ENCODE measurements at places on chromosomes 3 and 15.

DNA sequence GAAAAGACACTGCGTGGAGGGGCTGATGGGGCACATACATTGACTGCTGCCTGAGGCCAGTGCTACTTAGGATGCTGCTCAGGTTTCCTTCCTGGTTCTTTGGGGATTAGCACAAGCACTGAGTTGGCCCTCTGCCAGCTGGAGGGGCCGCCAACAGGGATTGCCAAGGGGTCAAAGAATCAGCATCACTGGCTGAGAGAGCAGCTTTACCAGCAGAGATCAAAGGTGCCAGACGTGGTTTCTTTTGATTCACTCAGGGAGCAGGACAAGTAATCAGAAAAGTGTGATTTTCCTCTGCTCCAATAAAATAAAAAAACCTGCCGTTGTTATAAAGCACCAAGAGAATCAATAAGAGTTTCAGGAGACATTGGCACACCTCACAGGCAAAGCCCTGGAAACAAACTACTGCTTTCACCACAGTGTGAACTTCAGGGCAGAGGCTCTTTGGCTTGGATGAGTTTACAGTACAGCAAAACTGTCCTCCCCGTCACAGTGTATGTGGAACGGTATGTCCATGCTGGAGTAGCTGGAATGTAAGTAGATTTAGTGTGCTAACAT lies 45.8 kb upstream of the FSIP1 start:
- no peak for DNase-seq

DNA sequence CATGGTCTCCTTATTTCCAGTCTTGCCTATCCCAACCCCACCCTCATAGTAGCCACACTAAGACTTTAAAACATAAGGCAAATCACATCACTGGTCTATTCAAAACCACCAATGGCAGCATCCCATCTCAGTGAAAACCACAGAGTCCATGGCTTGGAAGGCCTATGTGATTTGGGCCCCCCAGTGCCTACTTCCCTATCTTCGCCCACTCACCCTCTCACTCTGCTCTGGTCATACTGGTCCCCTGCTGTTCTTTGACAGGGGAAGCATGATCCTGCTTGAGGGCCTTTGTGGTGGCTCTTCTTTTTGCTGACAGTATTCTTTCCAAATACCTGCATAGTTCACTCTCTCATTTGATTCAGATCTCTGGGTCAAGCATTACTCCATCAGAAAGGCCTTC lies 3.3 kb downstream of the GTF2A2 start:
- no peak for DNase-seq

DNA sequence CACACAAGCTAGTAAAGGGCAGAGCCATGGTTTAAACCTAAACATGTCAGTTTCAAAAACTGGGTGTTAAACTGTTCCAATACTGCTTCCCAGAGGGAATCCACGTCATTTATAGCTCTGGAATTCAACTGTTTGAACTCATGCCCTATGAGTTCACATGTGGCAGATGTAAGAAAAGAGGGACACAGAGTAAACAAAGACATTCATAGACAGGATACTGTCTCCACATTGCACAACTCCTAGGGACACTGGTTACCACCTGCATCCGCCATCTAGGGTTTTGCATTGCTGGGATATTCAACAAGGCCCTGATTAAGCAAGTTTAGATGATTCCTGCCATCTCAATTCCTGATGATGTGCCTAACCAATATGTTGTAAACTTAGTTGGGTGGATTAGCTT lies 134.1 kb upstream of the COL8A1 start:
- DNase-seq = no peak

DNA sequence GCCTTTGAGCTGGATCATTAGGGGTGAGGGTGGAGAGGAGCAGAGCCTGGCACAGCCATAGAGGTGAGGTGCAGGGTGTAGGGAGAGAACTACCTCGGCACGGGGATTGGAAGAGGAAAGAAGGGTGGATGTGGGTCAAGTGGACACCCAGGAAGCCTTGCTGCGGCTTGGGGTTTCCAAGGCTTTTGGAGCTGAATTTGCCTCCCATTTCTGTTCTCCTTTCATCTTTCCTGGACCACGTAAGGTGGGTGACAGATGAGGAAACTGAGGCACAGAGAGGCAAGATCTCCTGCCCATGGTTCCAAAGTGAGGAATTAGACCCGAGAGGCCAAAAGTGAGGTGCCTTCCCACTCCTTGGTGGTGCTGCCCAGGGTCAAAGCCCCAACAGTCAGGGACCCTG lies 35.4 kb upstream of the SFMBT1 start:
- no peak for DNase-seq

- DNase-seq = no peak
Observed at GRCh38 chr3:68787106-68787626, 145.2 kb downstream of the TAFA4 start.

- DNase-seq = no peak
Observed at GRCh38 chr3:28018925-28019718, 222.3 kb upstream of the CMC1 start.

- DNase-seq = no peak
Observed at GRCh38 chr3:32414522-32415202, 23.0 kb downstream of the CMTM7 start.

DNA sequence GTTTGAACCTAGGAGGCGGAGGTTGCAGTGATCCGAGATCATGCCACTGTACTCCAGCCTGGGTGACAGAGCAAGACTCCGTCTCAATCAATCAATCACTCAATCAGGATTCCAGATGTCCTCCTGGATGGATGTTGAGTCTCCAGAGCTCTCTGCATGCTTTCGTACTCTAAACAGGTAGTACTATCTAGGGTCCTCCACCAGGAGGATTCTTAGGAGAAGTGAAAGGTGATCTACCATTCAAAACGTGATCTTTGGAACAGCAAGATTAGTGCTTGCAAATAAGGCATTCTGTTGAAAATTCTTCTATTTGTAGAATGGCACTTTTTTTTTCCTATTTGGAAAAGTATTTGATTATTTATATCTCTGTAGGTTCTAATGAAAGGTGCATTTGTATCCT lies 34.3 kb downstream of the CNOT10 start:
- DNase-seq = no peak

- DNase-seq = no peak
Observed at GRCh38 chr3:166837535-166837934, 542.6 kb downstream of the ZBBX start.

- no peak for DNase-seq
Observed at GRCh38 chr15:91132079-91132478, 32.0 kb downstream of the SV2B start.

GRCh38 chr15:83656192-83656591 lies 2.3 kb downstream of the ADAMTSL3 start:
- no peak for DNase-seq

GRCh38 chr15:99149366-99149765 lies 44.5 kb downstream of the SYNM start:
- DNase-seq = no peak

DNA sequence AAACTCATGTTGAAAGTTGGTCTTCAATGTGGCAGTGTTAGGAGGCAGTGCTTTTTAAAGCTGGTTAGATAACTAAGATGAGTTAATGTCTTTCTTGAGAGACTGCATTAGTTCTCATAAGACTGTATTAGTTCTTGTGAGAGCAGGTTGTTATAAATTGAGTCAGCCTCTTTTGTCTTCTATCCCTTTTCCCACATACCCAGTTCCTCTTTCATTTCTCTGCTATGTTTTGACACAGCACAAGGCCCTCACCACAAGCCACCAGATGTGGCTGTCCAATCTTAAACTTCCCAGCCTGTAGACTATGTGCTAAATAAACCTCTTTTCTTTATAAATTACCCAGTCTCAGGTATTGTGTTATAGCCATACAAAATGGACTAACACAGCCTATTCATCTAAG lies 94.6 kb upstream of the SNTN start:
- no peak for DNase-seq

GRCh38 chr3:124395162-124395561 lies 335.1 kb upstream of the UMPS start:
- DNase-seq = no peak

DNA sequence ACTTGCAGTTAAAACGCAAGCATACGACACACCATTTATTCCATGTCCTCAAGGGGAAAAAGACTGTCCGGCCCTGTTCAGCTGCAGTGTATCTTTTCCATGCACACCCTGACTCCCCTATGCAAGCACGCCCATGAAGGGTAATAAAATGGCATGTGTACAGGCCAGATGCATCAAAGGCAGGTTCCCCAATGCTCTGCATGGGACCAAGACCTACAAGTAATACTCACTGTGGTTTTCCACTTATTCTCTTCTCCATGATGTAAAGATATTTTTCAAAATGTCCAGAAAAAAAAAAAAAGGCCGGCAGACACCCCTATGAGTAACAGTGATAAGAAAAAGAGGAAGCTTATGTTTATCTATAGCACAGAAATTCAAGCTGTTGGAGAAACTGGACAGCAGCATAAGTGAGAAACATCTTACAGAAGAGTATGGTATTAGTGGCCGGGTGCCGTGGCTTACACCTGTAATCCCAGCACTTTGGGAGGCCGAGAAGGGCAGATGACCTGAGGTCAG lies 70.8 kb downstream of the MCF2L2 start:
- no peak for DNase-seq

DNA sequence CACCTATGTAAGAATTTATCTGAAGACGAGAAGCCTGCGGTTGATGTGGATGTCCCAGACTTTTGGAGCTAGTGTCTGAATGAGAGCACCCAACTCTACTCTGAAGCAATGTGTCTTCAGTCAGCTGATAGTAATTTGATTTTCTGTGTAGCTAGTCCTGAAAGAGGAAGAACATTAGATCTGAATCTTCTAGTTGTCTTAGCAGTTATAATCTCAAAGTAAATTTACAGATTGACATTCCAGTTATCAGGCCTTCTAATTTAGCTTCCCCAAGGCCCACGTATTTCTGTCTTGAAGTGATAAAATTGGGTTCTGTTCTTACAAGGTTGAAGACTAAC lies 1.5 kb downstream of the TCAIM start:
- no peak for DNase-seq

DNA sequence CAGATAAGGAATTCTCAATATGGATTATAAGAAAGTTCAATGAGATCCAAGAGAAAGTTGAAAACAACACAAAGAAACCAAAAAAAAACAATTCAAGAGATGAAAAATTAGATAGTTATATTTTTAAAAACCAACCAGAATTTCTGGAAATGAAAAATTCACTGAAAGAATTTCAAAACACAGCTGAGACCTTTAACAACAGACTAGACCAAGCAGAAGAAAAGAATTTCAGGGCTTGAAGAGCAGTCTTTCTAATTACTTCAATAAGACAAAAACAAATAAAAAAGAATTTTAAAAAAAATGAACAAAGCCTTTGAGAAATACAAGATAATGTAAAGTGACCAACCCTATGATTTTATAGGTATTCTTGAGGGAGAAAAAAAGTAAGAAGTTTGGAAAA lies 155.4 kb downstream of the ZMAT3 start:
- no peak for DNase-seq

DNA sequence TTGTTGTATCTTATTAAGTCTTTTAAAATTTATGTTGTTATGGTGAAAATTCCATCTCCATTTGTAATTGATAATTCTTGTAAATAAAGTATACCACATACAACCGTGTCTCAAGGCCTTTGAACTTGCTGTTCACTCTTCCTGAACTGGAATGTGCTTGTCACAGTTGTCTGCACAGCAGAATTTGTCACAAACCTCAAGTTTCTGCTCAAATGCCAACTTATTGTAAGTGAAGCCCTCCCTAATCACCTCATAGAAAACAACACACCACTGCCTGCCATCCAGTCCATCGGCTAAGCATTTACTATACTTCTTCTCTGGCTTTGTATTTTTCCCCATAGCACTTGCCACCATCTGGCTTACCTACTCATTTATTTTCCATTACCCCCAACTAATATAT lies 192.3 kb downstream of the THRB start:
- DNase-seq = no peak

- DNase-seq = no peak
Observed at GRCh38 chr3:43537225-43537624, 84.6 kb downstream of the ANO10 start.

DNA sequence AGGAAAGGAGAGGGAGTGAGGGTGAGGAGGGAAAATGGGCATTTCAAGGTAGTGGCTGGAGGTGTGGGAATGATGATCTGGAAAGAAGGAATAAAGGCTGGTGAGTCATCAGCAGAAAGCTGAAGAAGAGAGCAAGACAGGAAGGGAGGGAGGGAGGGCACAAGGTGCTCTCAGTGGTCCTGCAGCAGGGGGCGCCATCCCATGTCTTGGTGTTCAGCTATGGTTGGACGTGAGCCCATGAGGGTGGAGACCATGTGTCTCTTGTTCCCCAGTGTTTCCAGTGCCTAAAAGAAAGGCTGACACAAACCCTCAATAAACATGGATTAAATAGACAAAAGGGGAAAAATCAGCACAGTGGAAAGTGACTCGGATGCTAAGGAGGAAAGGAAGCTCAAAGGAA lies 228.5 kb downstream of the NTRK3 start:
- no peak for DNase-seq

DNA sequence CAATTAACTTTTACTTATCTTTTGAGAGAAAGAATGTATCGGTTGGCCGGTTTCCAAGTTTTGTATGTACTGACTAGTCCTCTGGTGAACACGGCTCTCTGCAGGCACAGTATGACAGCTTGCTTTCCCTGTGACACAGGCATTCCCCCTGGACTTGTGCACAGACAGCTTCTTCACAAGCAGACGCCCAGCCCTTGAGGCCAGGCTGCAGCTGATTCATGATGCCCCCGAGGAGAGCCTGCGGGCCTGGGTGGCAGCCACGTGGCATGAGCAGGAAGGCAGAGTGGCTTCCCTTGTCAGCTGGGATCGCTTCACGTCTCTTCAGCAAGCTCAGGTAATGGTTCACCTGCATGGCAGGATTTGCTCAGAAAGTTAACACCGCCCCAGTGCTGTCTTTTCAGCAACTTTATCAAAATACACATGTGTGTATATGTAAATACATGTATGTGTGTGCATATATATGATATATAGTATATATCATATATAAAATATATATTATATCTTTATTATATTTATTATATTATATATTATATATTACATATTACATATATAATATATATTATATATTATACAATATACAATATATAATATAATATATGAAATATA lies 25.5 kb downstream of the FAN1 start:
- DNase-seq = no peak

DNA sequence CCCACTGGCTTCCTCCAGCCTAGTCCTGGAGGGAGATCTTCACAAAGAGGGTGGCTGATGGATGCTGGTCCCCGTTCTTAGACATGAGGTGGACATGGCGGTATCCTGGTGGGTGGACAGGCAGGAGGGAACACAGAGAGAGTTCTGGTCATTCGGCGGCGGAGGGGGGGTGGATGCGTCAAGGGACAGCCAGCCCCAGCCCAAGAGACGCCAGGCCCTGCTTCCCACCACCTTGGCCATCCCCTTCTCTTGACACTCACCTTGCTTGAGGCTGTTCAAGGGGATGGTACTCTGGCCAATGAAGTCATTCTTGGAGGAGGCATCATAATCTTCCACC lies 17.1 kb downstream of the VILL start:
- no peak for DNase-seq

Measured in activated CD8-positive, alpha-beta memory T cell treated with anti-CD3 and anti-CD28 coated beads for 48 hours (primary cell).